ENCODE measurements at places on chromosomes 11 and 22. TPM values are rescaled to one million over a fixed set of nuclear protein-coding genes. Genes with fewer than 3 reads are reported as not detected.

GRCh38 chr11:67463680-67464410 lies 5.2 kb downstream of the TMEM134 start:
- no peak for DNase-seq

DNA sequence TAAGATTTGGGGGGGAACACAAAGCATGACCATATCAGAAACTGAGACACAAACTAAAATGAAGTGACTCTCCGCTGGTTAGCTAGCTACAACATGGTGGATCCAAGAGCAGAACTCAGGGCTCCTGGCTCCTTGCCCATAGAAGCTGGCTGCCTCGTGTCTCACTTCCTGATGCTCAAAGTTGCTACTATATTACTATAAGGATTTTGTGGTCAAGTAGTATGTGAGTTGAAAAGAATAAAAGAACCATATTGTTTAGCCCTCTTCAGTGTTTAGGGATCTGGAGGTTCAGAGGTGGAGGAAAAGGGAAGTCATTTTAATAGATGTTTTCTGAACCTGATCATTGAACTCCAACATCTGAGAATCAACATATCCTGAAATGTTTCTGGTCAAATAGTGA lies 16.9 kb upstream of the SIK2 start:
- no peak for DNase-seq

- DNase-seq = no peak
These were observed 447.0 kb downstream of the AASDHPPT start for GRCh38 chr11:106524436-106524835.

Gene FLRT1
- 0.12 TPM for total RNA-seq

- no peak for DNase-seq
These were observed 31.3 kb downstream of the TMEM123 start for GRCh38 chr11:102421261-102421660.

Gene THY1
- total RNA-seq = 49.2 TPM

DNA sequence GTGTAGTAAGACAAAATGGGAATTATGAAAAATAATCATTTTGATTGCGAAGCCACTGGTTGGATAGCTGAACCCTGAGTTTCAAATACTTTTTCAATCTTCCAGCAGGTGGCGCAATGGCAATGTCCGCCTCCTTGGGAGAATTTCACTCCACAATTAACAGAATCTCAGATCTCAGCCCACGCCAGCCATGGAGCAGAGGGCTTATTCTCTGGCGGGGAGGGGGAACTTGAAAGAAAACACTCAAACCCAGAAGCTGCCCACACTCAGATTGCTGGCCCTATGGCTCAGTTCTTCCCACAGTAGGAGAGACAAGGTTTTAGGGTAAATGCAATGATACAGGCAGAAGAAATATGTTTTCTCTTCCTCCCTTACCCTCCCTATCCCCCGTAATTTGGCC lies 38.7 kb upstream of the RCN1 start:
- DNase-seq = peak; percentile 71

DNA sequence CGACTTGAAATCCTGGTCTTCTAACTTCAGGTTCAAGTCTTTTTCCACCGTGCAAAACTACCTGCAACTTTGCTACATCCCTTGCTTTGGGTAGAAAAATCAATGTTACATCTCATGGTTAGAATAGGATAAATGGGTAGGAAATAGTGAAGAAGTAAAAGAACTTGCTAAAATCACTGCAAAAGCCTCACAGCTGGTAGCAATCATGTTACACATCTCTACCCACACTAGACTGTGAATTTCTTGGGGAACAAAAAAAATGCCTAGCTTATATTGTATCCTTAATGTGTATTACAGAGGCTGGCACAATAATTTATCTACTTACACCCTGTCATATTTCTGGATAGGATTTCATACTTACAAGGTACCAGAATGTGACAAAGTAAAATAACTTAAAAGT lies 133.8 kb downstream of the FAM181B start:
- DNase-seq = no peak

DNA sequence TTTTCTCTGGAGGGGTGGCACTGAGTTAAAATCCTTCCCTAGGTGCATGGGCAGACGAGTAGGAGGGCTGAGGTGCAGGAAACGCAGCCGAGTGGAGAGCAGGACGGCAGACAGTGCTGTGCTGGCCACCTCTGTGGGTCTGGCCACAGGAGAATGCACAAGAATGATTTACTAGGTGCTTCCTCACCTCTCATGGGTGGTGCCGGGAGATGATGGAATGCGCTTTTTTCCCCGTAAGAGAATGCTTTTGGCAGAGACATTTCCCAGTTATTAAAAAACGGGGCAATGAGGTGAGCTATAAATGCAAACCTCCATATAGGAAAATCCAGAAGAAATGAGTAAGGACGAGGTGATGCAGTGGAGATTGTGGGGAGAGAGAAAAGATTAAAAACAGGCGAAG lies 86.1 kb downstream of the ADAMTS15 start:
- DNase-seq = no peak

GRCh38 chr11:41499429-41499828 lies 40.0 kb upstream of the LRRC4C start:
- DNase-seq = peak; percentile 8

- DNase-seq = peak; percentile 64
These were observed 68.7 kb upstream of the SYN3 start for GRCh38 chr22:33126881-33127280.

Measured in neural progenitor cell (in vitro differentiated cells).